Neuronal stem cell (in vitro differentiated cells): ENCODE measurements at places on chromosomes 11 and 22.

- peak; percentile 21 for DNase-seq
Observed at GRCh38 chr11:122038543-122038942, 77.5 kb downstream of the BLID start.

- no peak for DNase-seq
Observed at GRCh38 chr11:79185351-79185750, 255.5 kb downstream of the TENM4 start.

- DNase-seq = no peak
Observed at GRCh38 chr11:65246506-65246905, 15.3 kb upstream of the POLA2 start.

GRCh38 chr22:33600595-33600994 lies 319.7 kb downstream of the LARGE1 start:
- no peak for DNase-seq

GRCh38 chr11:32326522-32326921 lies 108.8 kb downstream of the WT1 start:
- no peak for DNase-seq

DNA sequence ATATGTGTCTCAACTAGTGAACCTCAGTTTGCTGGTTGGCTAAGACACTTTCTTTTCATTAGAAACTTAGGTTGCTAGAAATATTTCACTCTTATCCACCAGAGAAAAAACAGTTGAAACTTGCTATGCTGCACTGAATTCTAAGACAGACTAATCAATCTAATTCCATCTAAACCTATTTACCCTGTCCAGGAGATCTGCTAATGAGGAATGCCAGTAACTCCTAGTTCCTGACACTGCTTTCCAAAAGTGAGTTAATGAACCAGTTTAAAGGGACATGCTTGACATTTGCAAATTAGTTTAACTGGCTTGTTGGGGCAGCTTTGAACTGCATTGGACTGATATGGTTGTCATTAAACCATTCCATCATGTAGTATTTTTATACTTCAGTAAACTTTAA lies 258.5 kb downstream of the CNTN5 start:
- no peak for DNase-seq

DNA sequence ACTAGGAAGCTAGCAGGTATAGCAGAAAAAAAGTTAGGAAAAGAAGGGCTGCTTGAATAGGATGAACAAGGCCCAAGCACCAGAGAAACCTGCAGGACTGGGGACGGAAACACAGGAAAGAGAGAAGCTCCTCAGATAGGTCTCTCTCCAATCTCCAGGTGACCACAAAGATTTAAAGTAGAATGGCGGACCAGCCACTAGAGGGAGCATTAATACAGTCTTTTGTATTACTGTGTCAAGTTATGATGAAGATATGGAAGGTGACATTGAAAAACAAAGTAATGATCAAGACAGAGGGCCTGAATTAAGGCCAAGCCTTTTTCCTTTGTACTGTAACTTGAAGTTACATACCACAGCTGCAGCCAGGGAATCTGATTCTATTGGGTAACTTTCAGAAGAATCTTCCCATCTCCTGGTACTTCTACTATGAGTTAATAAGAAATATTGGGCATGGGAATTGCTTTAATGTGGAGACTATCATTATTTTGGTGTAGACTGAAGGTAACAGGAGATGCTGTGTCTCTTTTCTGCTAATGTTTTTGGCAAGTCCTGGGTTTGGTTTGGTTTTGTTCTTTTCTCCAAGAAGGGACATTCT lies 33.8 kb downstream of the OR2AG2 start:
- DNase-seq = no peak

DNA sequence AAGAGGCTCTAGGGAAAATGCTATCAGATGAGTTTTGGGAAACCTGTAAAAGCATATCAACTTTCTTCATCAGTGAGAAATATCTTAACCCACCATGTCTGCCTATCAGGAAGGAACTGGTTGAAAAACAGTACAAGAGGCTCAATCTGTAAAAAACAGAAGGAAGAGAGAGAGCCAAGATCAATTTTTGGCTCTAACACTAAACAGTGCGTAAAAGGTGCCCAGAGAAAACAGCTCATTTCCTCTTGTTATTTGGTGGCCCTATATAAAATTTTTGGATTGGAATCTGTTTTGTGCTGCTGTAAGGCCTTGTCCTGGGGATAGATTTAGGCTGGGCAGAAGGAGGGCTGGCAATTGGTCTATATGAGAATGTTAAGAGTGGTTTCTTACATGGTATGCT lies 12.1 kb downstream of the MS4A2 start:
- DNase-seq = no peak

DNA sequence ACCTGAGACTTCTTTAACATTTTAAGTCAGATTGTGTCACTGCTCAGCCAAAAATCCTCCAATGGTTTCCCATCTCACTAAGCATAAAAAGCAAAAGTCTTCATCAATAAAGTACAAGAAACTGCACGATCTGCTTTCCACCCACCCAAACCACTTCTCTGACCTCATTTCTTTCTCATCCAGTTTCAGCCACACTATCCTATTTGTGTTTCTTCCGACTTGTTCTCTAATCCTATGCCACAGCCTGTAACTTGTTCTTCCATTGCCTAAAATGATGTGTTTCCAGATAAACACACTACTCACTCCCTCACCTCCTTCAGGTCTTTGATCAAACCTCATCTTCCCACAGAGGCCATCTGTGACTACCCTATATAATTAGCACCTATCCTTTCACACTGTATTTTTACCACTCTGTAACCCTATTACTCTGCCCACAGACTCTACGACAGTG lies 28.4 kb downstream of the ARHGAP32 start:
- DNase-seq = no peak
